Stromal cell of bone marrow (primary cell): ENCODE measurements at places on chromosomes 5 and 9.
A peak's percentile ranks its signal among the peaks of the same experiment; 100 is the strongest.

DNA sequence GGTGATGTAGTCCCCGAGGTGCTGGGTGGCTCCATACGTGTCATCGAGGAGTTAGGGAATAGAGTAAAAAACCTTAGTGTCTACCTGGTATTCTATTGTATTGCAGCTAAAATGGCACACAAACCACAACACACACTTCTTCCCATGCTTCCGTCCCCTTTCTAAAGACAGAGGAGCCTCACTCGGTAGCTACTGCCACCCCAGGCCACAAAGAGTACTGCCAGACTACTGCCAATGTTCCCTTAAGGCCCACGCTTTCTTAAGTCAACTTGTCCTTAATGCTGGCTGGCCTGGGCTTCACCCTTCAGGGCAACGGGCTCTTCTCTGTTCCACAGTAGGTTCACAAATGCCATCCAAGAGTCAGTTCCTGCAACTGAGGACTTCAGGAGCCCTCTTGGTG lies 673.0 kb downstream of the ELAVL2 start:
- DNase-seq, result no peak

DNA sequence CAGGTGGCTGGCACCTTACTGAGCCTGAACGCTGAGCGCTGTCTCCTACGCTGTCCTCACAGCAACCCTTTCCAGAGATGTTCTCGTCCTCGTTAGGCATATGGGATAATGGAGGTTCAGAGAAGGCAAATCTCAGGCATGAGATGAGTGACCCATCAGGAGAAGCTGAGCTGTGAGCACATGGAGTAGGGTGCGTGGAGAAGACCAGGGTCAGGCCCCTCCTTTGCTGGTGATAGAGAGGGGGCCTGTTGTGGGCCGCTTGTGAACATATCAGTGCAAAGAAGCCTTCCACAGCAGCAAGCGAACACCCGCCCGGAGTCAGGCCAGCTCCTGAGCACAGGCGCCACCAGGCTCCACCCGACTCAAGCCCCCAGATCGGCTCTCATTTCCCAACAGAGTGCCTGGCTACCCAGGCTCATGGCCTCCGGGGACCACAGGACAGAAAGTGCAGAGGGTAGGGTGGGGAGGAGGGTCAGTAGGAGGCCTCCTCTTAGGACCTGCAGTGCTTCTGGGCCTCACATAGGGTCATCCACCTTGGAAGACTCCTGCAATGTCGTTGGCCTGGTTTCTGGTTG lies 15.0 kb upstream of the TIFAB start:
- no peak for DNase-seq

GRCh38 chr5:18551716-18552115 lies 917.5 kb downstream of the TAF11L14 start:
- no peak for DNase-seq

- DNase-seq, result peak; percentile 71
Observed at GRCh38 chr5:54719384-54720283, 202.1 kb downstream of the SNX18 start.

DNA sequence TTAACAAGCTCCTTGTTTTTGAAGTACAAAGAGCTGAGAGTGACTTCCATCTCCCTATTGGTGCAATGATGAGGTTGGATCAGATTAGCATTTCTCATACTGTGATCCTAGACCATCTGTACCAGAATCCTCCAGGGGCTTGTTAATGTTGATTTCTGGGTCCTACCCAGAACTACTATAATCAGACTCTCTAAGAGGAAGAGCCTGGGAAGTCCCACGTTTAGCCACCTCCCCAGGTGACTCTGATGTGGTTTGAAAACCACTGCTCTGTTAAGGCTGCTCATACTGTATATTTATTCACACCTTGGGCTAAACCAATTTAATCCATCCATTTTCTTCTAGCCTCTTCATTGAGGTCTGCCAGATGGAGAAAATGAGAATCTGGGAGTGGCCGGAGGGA lies 49.6 kb upstream of the SMIM32 start:
- no peak for DNase-seq

- peak; percentile 90 for DNase-seq
Observed at GRCh38 chr9:113056191-113057106, at the start of gene ZFP37. TSS of gene ZFP37 (minus strand) at chr9:113056724. CDS start at chr9:113056688, 36 bp downstream.

GRCh38 chr9:130421802-130422276 lies 22.9 kb upstream of the ASS1 start:
- no peak for DNase-seq

DNA sequence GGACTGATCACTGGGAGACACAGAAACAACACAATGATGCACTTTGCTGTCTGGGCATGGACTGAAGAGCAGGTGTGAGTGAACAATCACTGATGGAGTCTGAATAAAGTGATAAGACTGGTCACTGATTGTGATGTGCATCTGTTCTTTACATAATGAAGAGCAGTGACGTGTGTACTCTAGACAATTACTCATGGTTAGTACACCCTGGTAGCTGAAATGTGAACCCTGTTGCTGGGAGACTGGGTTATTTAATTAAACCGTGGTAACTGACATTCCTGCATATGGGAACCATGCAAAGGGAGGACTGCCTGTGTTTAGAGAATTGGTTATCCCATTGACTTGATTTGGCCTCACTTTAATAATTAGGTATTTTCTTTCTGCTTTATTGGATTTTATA lies 202.9 kb downstream of the NR2F1-AS1 start:
- DNase-seq, result peak; percentile 30

DNA sequence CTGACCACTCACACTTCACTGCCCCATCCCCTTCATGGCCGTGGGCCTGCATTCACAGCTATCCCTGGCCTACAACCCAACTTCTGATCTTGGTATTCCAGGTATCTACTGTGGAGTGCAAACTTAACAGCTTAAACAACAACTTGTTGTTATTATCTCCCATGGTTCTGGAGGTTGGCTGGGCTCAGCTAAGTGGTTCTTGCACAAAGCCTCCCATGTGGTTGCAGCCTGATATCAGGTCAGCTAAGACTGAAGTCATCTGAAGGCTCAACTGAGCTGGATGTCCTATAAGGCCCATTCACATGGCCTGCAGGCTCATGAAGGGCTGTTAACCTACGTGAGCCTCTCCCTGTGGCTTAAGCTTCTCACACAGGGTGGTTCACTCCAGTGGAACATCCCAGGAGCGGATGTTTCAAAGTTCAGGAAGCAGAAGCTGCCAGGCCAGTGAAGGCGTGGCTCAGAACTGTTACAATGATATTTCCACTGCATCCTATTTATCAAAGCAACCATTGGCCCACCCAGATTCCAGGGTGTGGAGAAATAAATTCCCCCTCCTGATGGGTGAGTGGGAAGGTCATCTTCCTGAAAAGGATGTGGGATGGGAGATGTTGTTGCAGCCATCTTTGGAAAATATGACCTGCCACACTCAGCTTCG lies 30.0 kb upstream of the TRIO start:
- no peak for DNase-seq

DNA sequence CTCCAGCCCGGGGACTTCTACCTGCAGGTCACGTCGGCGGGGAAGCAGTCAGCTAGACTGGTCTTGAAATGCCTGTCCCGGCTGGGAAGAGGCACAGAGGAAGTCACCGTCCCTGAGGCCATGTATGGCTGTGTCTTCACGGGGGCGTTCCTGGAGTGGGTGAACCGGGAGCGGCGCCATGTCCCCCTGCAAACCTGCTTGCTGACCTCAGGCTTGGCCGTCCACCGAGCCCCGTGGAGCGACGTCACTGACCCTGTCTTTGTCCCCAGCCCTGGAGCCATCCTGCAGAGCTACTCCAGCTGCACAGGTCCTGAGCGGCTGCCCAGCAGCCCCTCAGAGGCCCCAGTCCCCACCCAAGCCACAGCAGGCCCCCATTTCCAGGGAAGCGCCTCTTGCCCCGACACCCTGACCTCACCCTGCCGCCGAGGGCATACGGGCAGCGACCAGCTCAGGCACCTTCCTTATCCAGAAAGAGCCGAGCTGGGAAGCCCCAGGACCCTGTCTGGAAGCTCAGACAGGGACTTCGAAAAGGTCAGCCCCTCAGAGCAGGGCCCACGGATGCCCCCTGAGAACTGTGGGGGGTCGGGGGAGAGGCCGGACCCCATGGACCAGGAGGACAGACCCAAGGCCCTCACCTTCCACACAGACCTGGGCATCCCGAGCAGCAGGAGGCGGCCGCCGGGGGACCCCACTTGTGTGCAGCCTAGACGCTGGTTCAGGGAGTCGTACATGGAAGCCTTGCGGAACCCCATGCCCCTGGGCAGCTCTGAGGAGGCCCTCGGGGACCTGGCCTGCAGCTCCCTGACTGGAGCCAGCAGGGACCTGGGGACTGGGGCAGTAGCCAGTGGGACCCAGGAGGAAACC lies 47.8 kb downstream of the PLEKHG4B start:
- no peak for DNase-seq

- no peak for DNase-seq
Observed at GRCh38 chr5:69468631-69469030, 24.0 kb upstream of the OCLN start.

GRCh38 chr5:96548905-96549304 lies 113.3 kb upstream of the CAST start:
- no peak for DNase-seq

GRCh38 chr9:79880626-79881025 lies 308.9 kb downstream of the TLE4 start:
- DNase-seq, result no peak

GRCh38 chr5:140222416-140222815 lies 47.4 kb downstream of the CYSTM1 start:
- no peak for DNase-seq

DNA sequence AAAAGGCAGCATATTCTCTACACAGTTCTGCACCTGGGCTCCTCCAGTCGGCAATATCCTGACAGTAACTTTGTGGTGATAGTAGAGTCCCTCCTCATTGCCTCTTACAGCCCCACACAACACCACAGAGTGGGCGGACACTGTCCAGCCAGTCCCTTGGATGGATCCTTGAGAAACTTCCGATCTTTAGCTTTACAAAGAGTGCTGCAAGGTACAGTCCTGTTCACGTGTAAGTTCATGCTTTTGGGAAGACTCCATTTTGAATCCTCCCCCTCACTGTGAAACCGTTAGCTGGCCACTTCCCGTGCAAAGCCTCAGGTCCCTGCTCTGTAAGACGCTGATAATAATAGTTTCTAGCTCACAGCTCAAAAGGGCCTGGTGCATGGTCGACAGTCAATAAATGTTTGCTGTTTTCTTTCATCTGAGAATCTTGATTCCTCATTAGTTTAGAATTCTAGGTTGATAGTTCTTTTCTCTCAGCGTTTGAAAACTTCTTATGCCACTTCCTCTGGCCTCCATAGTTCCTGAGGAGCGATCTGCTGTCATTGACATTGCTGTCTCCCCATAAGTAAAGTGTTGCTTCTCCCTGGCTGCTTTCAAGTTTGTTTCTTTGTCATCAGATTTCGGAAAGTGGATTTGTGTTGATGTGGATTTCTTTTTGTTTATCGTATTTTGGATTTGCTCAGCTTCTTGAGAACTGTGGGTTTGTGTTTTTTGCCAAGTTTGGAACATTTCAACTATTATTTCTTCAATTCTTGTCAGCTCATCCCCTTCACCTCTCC lies 82.9 kb downstream of the COL23A1 start:
- DNase-seq, result no peak

DNA sequence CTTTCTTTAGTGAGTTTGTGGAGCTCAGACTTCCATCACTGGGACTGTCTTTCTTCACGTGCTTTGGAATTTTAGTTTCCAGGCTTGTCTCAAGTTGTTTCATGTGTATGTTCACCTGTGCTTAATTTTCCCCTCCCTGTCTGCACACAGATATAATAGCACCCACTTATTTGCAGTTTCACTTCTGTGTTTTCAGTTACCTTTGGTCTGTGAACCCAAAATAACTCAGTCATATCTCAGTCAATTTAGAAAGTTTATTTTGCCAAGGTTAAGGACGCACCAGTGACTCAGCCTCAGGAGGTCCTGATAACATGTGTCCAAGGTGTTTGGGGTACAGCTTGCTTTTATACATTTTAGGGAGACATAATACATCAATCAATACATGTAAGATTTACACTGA lies 330.4 kb downstream of the ICE1 start:
- no peak for DNase-seq

DNA sequence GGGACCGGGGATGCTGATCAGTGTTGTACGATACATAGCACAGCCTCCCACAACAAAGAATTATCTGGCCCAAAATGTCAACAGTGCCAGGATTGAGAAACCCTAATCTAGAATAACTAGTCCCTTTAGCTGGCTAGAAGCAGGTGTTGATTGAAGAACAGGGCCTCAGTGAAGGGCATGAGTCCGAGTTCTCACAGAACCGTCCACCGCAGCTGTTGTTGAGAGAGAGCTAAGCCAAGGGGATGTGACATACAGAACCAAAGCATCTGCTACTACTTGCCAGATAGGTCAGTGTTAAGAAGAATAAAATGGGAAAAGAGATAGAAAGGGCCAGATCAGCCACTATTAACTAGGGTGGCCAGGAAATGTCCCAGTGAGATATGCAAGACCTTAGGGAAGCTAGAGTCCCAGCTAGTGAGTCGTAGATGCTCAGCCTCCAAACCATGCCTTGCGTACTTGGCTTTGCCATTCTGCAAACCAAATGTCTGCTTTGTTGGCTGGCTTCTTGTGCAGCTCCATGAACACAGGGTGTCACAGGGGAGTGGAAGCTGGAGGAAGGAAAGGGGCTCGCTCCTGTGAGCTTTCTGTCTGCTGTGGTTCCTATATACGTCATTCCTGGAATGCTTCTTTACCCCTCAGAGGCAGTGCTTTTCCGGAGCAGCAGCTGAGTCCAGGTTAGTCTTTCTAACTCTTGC lies 68.9 kb downstream of the FBXO38 start:
- no peak for DNase-seq

- peak; percentile 58 for DNase-seq
Observed at GRCh38 chr5:169408731-169409130, 107.8 kb upstream of the SLIT3 start.
